ENCODE measurements at places on chromosomes 12 and 14.

GRCh38 chr12:873954-874353 is 75.5 kb downstream of the RAD52 start:
- DNase-seq = no peak

DNA sequence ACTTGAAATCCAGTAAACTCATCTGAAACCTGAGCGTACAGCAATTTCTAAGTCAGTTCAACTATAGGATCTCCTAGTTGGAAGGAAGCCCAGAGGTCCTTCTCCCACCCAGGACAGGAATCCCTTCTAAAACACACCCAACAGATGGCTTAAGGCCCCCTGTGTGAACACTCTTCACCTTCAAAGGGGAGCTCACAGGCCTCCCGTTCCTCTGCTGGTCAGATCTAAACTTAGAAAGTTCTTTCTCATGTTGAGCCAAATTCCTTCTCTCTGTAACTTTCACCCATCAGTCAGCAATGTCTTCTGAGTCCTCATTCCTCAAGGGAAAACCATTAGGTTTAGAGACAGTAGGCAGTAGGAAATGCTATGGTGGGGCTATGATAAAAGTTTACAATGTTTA is 355.2 kb downstream of the PCNX1 start:
- DNase-seq = no peak

- no peak for DNase-seq
These were observed 258.6 kb upstream of the NPAS3 start for GRCh38 chr14:32679927-32680612.

- no peak for DNase-seq
These were observed 867 bp upstream of the TDG start for GRCh38 chr12:103964805-103965204.

DNA sequence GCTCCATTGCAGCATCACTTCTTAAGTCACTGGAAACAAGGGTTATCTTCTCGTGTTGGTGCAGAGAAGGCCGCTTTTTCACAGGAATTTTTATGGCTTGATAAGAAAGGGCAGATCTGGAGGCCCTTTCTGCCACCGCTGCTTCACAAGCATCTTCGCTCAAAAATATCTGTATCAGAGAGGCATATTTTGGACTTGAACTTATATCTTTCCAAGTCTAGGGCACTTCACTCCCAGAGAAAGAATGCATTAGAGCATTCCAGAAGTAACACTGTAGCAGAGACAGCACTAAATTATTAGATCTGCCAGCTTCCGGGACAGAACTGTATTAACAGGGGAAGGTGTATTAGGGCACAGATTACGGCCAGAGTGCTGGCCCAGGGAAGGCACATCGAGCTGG is 151.7 kb upstream of the AMIGO2 start:
- no peak for DNase-seq

- DNase-seq = peak; percentile 28
These were observed 22.0 kb upstream of the NUDT14 start for GRCh38 chr14:105203057-105203531.

DNA sequence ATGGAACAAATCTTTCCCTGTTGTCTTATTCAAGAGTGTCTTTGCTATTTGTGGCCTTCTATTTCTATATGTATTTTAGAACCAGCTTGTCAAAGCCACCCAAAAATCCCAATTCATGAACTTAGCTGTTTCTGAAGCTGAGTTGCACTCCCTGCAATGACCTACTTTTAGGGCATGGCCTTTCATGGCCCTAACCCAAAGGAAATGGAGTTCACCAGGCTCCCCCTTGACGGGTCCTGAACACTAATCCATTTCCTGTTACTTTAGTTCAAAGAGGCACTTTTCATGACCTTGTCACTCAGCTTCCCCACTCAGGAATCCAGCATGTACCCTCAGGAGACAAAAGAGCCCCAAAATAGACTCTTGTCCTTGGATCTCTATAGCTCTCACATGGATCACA is 7.6 kb downstream of the TMED8 start:
- no peak for DNase-seq

- no peak for DNase-seq
These were observed 10.2 kb downstream of the TBX5 start for GRCh38 chr12:114395755-114396152.

DNA sequence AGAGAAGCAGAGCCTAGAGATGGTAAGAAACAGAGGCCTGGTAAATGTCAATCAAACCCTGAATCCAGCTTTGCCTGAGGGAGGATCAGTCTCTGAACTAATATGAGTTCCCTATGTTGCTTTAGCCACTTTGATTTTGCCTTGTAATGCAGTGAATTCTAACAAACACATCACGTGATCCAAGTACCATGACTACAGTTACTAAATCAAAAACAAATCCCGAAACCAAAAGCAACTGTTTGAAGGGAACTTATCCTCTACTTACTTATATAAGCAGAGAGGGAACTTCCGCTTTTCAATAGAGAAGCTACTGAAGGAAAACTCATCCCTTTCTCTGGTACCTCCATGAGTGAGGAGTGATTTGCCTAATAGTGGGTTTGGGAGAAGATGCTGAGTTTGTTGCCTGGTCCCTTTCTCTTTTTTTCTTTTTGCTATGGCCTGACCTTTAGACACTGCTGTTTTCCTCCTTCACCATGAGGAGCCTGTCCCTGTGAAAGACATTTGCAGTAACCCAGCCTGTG is 7.7 kb upstream of the PPTC7 start:
- DNase-seq = peak; percentile 82

DNA sequence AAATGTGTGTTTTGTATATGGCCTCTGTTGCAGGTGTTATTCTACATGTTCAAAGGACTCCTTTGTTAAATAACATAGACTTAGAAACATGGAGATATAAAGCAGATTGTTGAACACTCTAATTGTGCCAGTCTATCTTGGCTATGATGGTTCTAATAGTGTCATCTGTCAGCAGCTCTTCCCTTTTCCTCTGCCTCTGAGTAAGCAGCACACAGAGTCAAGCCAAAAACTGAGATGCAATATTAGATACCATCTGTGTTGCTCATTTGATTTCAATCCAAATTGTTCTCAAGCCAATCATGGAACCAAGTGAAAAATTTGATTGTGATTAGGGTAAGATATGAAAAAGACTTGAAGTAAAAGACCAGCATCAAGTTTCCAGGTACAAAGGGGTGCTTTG is 871.1 kb upstream of the MGAT4C start:
- DNase-seq = no peak

- DNase-seq = no peak
These were observed 1.2 kb downstream of the NOVA1 start for GRCh38 chr14:26596543-26597061.

DNA sequence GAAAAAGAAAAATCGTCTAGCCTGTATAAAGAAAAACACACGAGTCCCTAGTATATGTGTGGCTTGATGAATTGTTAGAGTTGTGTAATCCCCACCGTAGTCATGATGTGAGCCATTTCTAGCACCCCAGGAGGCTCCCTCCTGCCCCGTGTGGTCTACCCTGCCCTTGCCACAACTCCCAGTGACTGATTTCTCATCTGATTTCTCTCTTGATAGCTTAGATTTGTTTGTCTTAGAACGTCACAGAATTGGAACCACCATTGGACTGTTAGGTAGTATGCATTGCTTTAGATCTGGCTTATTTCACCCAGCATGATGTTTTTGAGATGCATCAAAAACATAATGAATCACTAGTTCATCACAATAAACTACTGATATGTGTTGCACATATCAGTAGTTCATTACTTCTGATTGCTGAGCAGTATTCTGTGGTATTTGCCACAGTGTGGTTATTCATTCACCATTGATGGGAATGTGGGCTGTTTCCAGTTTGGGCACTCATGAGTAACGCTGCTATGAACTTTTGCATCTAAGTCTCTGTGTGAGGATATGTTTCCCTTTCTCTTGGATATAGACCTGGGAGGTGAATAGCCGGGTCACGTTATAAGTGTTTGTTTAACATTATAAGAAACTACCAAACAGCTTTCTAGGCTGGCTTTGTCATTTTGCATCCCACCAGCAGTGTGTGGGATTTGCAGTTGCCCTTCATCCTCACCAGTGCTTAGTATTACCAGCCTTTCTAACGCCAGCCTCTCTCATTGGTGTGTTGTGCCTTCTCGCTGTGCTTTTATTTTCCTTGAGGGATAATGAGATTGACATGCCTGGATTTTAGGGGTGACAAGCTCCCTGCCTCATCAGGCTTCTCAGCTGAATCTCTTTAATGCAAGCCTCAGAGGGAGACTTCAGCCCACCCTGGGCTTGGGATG is 31.9 kb upstream of the NCOR2 start:
- no peak for DNase-seq

GRCh38 chr12:132178801-132179401 is 34.6 kb downstream of the NOC4L start:
- no peak for DNase-seq

- no peak for DNase-seq
These were observed 16.5 kb downstream of the EID3 start for GRCh38 chr12:104319918-104320626.

GRCh38 chr12:50562520-50563433 is 58.0 kb downstream of the DIP2B start:
- no peak for DNase-seq

- no peak for DNase-seq
These were observed 73.2 kb downstream of the IPO8 start for GRCh38 chr12:30622509-30622908.

DNA sequence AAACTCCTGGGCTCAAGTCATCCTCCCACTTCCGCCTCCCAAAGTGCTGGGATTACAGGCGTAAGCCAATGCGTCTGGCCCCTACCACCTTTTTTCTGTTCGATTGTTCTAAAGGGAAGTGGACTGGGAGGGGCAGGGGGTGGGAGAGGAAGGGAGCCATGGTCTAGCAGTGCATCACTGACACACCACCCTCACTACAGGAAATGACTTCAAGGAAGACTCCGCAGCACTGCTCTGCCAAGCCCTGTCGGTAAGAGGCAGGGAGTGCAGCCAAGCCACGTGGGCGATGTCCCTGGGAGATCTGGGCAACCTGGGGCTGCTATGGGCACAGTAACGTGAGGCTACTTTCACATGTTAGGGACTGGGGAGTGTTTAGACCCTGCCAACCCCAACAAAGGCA is 18.0 kb downstream of the LRRC74A start:
- DNase-seq = no peak

DNA sequence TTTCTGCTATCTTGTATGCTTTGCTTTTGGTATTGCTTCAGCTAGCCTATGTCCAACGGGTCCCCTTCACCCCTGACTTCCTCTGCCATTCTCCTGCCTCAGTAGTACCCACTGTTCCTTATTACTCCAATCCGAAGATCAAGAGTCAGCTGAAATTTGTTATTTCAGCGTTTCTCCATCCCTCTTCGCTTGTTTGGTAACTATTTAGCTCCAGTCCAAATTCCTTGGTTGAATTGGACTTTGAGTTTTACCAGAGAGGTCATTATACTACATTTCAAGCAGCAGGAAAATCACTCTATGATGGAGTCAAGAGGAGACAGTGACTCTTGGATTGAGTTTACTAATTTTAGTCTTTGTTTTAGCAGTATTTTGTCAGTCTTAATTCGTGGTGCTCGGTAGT is 4.5 kb downstream of the ETFBKMT start:
- no peak for DNase-seq

- DNase-seq = peak; percentile 72
These were observed 54.9 kb downstream of the EID3 start for GRCh38 chr12:104358353-104359003.

GRCh38 chr14:23437133-23438100 is 2.0 kb upstream of the MYH7 start:
- DNase-seq = no peak

DNA sequence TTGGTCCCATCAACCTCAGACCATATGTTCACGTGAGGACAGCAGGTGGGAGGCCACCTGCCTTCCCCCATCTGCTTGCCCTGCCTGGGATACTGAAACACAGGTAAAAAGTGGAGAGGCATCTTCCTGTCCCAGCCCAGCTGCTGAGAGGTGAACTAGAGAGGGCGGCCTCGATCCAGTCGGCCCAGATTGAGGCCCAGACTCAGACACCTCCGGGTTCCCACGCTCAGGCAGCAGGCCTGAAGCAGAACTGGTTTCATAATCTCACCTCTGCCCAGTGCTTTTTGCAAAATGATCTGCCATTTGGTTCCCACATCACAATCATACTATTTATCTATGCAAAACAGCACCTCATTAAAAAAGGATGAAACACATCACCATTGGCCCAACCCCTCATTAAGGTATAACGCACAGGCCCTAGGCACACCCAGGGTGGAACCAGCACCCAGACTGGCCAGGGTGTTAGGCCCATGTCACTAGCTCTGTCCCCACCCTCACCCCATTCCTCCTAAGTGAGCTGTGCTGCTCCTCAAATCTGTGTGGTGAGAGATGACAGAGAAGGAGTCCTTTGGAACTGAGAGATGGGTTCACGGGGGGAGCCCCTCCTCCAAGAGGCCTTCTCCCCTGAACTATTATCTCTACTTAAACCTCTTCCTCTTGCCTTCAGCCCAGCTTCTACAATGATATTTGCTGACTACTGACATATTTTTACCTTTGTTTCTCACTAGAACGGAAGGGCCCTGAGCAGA is 81.1 kb downstream of the ZFP36L1 start:
- no peak for DNase-seq

GRCh38 chr12:122182887-122183587 is at the start of gene LRRC43:
LRRC43 (plus strand) TSS chr12:122183123; CDS start chr12:122183145, 22 bp downstream.
- DNase-seq = no peak

GRCh38 chr12:110109037-110109836 is 14.9 kb upstream of the IFT81 start:
- no peak for DNase-seq

- no peak for DNase-seq
These were observed 10.0 kb downstream of the CACNB3 start for GRCh38 chr12:48828293-48828692.

GRCh38 chr12:41013881-41014642 is 174.1 kb upstream of the PDZRN4 start:
- DNase-seq = no peak

DNA sequence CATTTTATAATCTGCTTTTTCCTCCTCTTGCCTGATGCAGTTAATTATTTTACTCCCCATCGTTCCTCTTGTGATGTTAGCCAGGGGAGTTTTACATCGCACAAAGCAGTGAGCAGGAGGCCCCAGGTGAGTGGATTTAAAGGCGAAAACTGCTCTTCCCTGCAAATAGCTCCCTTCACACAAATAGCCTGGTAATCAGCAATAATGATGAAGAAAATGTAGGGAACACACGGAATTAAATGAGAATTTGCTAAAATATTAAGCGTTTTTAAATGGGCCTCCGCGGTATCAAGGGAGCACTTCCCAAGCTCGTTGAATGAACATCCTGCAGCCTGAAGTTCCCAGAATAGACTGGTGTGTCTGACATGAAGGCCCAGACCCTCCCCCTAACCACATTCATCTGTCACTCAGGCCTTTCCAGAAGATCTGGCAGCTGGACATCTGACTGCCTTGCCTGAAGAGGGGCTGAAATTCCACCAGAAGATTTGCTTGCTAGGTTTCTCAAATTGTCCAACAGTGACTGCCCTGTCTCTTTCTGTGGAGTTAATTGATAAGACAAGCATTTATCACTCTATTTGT is 127.2 kb downstream of the CCDC60 start:
- DNase-seq = no peak

- no peak for DNase-seq
These were observed 292.6 kb upstream of the CAND1 start for GRCh38 chr12:66976526-66976925.

- DNase-seq = no peak
These were observed 12.4 kb upstream of the BCL11B start for GRCh38 chr14:99284254-99285004.

Data from MM.1S (cell line).